Foreskin melanocyte (primary cell): ENCODE measurements at places on chromosomes 2 and 18.

DNA sequence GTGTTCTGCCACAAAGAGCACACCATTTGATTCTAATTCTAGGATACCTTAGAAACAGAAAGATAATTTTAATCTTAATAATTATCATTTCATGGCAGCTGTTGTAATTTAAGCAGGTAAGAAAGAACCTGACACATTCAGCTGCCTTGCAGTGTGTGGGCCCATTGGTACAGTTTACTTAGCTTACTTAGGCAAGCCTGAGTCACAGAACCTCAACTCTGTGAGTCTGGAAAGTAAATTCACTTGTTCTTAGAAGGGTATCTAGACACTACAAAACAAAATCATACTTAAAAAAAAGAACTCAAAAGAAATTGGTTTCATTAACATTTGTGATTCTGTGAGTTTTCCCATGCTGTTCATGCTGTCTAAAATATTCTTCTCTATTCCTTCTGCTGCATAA lies 956.3 kb upstream of the SLC39A10 start:
- DNase-seq, result no peak

DNA sequence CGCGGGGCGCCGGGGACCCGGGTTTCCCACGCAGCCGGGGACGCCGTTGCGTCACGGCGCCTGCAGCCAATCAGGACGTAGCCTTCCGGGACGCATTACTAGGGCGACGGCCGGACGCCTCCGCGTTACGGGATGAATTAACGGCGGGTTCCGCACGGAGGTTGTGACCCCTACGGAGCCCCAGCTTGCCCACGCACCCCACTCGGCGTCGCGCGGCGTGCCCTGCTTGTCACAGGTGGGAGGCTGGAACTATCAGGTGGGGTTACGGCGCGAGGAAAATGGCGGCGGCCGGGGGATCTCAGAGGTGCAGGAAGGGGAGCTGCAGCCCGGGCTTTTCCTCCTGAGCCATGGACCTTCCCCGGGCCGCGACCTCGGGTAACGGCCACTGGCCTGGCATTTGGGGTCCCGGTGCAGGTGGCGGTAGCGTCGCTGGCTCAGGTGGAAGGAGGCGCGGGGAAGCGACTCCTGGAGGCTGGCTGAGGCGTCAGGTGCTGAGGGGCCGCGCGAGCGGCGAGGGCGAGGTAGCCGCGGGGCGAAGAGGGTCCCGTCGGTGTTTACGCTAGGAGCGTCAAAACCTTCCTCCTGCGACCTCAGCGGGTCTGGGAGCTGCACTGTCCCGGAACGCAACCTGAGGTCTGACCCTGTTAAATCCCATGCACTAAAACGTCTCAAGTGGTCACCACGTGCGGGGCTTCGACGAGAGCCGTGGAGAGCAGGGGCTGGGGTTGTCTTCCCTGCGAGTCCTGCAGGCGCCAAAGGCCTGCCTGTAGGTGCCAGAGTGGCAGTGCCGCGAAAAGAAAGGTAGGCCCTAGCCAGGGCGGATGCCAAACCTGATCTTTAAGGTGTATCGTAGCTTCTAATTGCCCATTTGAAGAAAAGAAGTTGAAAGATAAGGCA lies at the start of gene LCLAT1:
Gene LCLAT1, plus strand, starts transcription at position 98 of the 897 bp plus-strand sequence. CDS start 78,345 bp downstream, outside the sequence.
- DNase-seq, result peak; percentile 68

GRCh38 chr2:159989249-159989648 lies 73.2 kb downstream of the PLA2R1 start:
- DNase-seq, result no peak

DNA sequence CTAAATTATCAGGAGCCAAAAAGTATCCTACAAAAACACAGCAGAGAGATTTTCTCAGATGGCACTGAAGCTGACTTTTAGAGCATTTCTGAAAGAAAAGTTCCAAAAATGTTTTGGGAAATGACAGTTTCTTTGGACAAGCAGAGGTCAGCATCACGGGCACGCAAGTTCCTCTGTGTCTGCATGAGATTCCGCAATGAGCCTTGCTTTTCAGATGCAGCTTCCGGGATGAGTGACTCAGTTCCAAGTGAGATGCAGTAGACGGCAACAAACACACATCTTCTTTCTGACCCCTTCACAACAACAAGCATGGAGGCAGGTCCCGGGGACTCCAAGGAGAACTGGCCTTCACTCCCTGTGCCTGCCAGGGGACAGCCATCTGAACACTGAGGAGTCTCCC lies 76.6 kb downstream of the EIPR1 start:
- DNase-seq, result no peak

DNA sequence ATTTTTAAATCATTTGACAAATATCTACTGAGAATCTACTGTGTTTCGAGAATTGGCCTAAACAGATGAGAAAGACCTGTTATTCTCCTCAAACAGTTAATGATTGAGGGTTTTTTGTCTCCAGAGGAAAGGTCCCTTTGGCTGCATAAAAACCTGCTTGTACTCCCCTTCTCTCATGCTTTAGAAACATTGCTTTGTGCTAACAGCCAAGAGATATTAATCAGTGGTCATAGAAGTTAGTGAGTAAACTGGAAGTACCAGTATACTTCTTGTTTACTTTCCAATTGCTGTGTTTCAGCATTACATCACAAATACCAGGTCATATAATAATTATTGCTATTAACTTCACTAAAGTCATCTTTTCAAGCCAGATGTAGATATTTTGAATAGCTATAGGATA lies 34.1 kb downstream of the ITGB6 start:
- no peak for DNase-seq

DNA sequence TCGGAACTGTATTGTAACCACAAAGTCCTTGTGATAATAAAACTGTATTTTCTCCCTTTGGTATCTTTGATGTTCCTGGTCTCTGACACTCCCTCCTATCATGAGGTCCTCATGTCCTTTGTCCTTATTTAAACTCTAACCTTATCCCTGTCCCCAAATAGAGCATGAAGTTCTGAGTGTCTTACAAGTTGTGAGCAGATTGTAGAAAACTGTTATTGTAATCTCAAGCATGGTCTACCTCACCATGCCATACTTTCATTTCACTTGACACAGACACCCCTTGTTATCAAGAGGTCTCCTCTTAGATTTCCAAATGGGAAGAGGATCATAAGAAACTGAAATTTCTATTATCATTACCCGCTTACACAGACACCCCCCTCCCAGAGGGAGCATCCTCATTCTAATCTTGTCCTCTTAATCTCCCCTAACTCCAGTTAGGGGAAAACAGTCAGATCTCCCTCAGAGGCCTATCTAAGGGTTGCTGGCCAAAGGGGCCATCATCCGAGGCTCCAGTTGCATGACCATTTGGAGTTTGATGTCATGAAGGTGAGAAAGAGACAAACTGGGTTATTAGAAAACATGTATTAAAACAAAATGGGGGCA lies 29.0 kb downstream of the MYO3B start:
- DNase-seq, result no peak

GRCh38 chr2:100427627-100428258 lies 10.3 kb upstream of the CHST10 start:
- DNase-seq, result no peak

- no peak for DNase-seq
Measured at GRCh38 chr18:24341361-24341760, 56.3 kb downstream of the OSBPL1A start.

- DNase-seq, result no peak
Measured at GRCh38 chr2:126949775-126950174, 51.1 kb downstream of the TEX51 start.

GRCh38 chr2:85057226-85057962 lies 75.8 kb upstream of the TCF7L1 start:
- DNase-seq, result no peak

DNA sequence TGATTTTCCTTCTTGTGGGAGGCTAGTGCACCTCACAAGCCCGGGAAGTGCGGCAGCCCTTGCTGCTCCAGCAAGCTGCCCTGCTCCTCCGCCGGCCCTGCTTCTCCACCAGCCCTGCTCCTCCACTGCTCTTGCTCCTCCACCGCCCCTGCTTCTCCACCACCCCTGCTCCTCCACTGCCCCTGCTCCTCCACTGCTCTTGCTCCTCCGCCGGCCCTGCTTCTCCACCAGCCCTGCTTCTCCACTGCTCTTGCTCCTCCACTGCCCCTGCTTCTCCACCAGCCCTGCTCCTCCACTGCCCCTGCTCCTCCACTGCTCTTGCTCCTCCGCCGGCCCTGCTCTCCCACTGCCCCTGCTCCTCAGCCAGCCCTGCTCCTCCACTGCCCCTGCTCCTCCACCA lies 95.6 kb downstream of the NDUFA10 start:
- DNase-seq, result no peak

DNA sequence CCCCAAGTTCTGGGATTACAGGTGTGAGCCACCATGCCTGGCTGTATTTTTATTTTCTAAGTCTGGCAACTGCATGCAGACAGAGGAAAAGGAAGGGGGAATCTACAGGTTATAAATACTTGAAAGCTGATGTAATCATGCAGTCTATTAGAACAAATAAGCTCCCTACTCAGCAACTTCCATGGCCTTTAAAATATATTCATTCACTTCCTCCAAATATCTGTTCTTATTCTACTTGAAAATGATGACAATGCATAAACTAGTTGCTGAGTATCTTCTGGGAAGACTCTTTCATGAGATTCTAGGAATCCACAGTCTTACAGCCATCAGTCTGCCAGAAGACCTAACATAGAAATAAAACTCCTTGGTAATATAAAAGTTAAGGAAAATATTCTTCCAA lies 66.9 kb upstream of the NCKAP5 start:
- no peak for DNase-seq

- DNase-seq, result no peak
Measured at GRCh38 chr2:214695789-214696188, 113.7 kb downstream of the BARD1 start.

DNA sequence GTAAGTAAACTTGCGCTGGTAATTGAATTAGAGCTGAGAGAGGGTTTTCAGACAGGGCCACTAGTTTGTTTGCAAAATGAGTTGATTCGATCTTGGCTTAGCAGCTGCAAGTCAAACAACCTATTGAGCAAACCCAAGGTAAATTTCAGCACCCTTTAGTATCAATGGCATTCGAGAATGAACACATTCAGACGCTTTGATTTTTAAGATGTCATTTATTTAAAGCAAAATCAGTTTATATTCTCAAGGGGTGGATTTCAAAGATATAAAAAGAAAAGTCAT lies 44.2 kb downstream of the TGIF1 start:
- no peak for DNase-seq

- no peak for DNase-seq
Measured at GRCh38 chr18:72868585-72869225, 918 bp upstream of the NETO1 start.

DNA sequence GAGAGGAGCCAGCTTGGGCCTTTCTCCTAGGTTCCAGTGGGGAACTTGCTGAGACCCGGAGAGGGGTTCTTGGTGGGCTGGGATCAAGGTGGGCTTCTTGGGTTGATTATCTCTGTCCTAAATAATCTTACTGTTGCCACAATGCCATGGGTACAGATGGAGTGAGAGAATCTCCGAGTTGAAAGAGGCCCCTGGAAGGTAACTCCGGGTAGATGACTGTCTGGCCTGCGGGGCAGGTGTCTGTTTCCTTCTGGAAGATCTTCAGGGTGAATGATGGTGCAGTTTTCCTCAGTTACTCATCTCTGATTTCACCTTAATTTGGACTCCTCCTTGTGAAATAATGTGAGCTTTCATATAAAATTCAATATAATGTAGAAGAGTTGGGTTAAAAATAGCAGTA lies 159.4 kb downstream of the ACTR3 start:
- no peak for DNase-seq

- DNase-seq, result no peak
Measured at GRCh38 chr18:66647671-66648070, 43.8 kb upstream of the CDH19 start.

- no peak for DNase-seq
Measured at GRCh38 chr18:31659576-31660177, 24.7 kb downstream of the B4GALT6 start.

- no peak for DNase-seq
Measured at GRCh38 chr2:224191465-224191864, 152.4 kb upstream of the SERPINE2 start.

DNA sequence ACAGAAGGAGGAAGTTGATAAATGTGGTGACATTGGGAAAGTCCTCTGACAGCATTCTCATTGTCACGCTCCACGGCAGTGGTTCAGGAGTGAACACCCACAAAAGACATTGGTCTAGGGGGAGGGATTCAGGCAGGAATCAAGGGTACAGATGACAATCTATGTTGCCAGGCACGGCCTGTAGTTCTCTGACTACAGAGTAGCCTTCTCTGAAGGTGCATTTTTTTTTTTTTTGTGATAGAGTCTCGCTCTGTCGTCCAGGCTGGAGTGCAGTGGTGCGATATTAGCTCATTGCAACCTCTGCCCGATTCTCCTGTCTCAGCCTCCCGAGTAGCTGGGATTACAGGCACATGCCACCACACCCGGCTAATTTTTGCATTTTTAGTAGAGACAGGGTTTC lies 7.4 kb upstream of the MOB1A start:
- no peak for DNase-seq

DNA sequence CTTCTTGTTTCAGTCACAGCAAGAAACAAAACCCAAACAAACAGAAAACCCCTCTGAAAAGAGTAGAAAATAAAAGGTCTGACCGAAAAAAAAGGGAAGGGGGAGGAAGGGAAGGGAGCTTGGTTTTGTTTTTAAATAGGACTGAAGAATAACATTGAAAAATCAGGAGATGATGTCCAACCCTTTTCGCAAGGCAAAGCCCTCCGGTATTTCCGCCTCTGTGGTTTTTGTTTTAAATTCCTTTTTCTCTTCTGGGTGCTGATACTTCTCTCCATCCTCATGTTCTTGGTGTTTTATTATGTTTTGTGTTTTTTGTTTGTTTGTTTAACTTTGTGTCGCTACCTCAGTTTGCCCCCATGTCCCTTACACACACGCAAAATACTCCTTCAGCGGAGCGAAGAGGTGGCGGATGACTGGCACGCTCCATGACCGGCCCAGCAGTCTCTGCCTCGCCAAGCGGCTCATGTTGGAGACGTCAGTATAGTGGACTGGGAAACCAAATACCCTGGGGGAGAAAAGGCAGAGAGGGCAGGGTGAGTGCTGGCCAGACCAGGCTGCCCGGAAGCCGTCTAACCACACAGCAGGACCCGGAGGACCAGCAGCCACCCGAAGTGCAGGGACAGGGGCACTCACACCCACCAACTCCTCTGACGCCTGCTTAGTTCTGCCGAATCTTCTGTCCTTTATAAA lies 65.7 kb upstream of the POMC start:
- peak; percentile 63 for DNase-seq

DNA sequence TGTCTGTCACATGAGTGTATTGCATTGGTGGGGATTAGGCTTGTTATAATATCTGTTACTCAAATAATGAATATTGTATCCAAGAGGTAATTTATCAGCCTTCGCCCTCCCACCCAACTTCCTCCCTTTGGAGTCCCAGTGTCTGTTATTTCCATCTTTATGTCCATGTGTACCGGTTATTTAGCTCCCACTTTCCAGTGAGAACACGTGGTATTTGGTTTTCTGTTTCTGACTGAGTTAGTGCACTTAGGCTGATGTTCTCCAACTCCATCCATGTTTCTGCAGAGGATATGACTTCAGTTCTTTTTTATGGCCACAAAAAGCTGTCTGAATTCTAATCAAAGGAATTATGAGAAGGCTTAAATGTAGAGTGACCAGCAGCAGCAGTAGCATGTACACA lies 104.0 kb upstream of the ARHGAP28 start:
- no peak for DNase-seq

- DNase-seq, result no peak
Measured at GRCh38 chr2:144438801-144439631, 80.9 kb downstream of the ZEB2 start.
